ENCODE measurements at places on chromosomes 12 and 14.

GRCh38 chr14:84351646-84352045, 1178.3 kb upstream of the FLRT2 start:
- peak; percentile 31 for DNase-seq

DNA sequence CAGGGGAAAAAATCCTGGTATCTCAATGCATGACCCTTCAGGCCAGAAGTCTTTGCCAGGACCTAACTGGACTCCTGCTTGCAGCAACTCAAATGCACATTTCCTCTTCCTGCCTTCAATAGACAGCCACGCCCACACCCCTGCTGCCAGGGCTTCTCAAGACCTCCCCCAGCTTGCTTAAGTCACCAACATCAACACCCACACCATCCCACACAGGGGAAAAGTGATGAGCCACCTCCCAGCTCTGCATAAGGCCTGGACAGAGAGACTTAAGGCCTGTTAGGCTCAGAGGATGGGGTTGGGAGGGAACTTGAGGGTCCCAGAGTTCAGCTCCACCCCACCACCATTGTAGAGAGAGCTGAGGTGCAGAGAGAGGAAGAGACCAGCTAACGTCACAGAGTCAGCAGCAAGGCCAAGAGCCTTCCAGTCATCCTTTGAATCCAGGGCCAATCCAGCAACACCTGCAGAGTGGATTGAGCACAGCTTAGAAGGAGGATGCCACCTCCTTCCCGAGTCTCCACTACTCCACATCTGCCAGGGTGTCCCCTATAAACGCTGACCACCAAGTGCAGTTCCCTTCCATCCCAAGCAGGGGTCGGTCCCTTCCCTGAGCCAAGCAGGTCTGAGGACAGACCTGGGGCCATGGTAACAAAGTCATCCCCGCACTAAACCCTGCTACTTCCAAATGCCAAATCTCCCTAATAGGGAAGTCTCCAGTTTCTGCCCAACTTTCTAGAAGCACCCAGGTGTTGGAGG, 50.0 kb downstream of the KDM2B start:
- DNase-seq = peak; percentile 78

DNA sequence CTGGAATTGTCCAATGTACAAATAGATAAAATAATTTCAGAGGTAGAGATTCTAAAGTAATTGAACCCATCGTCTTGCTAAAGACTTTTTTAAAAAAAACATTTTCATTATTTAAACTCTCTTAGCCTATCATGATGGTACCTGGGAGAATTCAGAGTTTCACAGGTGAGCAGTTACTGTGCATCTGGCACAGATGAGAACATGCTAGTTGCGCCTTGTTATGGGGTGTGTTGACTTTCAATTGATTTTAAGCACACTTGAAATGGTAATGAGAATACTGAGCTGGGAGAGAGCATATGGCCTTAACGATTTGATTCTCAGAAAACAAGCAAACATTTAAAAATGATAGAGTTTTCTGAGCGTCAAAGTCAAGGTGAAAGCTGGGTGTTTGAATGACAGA, 66.6 kb downstream of the FLRT2 start:
- DNase-seq = no peak

GRCh38 chr12:5520037-5520436, 88.1 kb downstream of the NTF3 start:
- DNase-seq = no peak

GRCh38 chr14:103019826-103020225, 37.5 kb downstream of the CDC42BPB start:
- no peak for DNase-seq

- no peak for DNase-seq
These were observed 6.8 kb upstream of the RNU7-1 start for GRCh38 chr12:6936636-6937480.

- DNase-seq = no peak
These were observed 27.3 kb upstream of the ST8SIA1 start for GRCh38 chr12:22361785-22362184.

DNA sequence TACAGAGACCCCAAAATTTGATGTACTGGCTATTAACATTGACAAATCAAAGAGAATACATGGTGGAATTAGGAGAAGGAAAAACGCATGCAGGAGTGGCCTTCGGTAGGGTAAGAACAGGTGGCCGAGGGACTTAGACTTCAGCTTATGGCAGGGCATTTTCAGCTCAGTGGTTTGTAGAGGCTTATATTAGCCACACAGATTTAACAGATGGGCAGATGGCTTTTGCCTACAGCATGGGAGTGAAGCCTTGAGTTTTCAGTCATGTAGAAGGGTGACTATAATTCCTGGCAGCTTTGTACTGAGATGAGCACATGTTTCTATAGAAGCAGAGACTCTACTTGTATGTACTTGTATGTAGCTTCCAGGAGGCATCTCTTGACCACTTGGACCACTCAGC, 40.9 kb upstream of the PLEKHA5 start:
- DNase-seq = no peak

DNA sequence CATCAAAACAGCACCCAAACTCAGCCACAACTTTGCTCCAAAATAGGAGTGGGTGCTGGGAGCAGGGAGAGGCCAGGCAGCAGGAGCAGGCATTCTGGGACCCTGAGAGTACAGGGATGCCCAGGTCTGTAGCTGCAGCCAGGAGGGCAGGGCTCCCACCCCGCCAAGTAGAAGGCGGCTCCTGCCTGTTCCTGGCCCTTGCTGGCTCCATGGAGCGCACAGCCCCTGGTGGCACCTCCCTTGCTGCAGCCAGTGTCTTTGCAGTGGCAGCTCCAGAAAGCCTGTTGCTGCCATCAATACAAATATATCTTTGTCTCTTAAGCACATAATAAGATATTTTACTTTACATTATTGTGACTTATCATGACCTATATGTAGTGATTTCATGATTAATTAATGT, 1096.5 kb downstream of the FSCB start:
- DNase-seq = no peak

DNA sequence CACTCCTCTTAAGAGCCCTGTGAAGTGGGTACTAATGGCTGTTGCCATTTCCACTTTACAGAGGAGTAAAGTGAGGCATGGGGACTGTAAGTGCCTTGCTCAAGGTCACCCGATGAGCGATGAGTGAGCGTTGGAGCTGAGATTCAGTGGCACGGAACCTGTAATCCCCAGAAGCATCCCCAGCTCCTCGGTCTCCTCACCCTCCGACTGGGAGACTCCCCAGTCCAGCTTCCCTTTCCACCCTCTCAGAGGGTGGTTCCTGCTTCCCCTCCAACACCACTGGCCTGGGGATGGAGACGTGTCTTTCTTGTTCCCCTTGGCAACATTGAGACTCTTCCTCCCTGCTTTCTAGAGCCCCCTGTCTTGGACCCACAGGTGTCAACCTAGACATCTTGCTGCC, 32.6 kb downstream of the TMEM63C start:
- no peak for DNase-seq

- DNase-seq = peak; percentile 96
These were observed 16.9 kb upstream of the AICDA start for GRCh38 chr12:8629486-8630033.

DNA sequence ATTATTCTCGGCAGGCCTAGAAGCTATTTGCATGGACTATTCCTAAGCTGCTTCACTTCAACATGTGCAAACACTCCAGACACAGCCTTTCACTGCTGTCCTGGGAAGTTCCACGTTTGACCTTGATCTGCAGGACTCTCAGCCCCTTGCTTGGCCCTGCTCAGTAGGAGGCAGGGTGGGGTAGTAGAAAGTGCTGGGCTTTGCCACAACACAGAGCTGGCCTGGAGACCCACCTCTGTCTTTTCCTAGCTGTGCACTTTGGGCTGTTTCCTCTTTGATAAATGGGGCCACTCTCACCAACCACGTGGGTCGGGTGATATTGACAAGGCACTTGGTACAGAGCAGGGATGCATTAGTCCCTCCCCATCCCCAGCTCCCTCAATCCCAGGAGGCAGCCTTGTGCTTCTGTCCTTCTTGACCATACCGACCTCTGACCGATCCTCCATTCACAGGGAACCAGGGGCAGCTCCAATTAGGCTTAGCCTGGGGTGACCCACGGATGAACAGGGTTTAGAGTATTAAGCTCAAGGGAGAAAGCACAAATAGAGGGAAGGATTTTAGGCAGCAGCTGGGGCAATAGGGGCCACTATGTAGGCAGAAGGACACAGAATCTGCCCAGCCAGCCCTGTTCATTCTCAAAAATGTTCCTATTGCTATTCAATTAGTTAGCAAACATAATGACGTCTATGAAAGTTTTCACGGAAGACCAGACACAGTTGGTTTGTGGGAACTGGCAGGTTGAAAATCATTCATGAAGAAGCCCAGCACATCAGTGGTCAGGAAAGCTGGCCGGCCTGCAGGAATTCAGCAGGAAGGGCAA, 63.3 kb downstream of the SYNE3 start:
- no peak for DNase-seq

- no peak for DNase-seq
These were observed 27.3 kb downstream of the SPTLC2 start for GRCh38 chr14:77589099-77589498.

GRCh38 chr12:23446746-23447145, 502.7 kb downstream of the SOX5 start:
- DNase-seq = no peak

DNA sequence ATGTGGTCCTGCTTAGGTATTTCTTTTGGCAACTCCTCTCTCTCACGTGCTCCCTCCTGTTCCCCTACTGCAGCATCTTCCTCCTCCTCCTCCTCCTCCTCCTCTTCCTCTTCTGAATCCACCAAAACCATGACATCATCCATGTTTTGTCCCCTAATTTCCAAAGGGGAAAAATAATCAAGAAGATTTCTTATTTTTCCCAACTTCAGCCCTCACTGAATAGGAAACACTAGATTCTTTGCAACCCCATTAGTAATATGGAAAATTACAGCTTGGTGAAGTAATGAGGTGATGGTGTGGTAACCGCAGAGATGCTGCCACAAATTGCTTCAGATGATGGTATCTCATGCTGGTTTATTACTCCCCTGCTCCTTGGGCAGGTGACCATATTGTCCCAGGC, 7.5 kb upstream of the WSB2 start:
- DNase-seq = no peak

GRCh38 chr14:83470466-83470865, 1936.8 kb upstream of the SEL1L start:
- DNase-seq = peak; percentile 26

- no peak for DNase-seq
These were observed 31.4 kb downstream of the GALNT16 start for GRCh38 chr14:69291396-69291795.

DNA sequence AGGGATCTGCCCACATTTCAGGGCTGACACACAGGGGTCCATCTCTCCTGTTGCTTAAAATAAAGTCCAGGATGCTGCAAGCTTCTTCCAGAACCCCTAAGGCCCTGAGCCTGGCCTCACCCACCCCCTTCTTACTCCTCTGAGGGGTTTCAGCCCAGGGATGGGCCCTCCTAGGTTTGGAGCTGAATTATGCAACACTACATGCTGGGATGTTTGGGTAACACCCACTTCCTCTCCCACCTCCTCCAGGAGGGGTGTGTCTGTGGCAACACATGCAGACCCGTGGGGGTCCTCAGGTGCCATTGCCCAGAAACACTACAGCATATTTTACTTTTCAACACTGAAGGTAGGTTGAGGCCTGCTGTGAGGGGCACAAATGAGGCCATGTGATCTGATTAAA, 5.4 kb downstream of the FBLN5 start:
- no peak for DNase-seq

- no peak for DNase-seq
These were observed 17.5 kb downstream of the KNTC1 start for GRCh38 chr12:122544537-122544936.

DNA sequence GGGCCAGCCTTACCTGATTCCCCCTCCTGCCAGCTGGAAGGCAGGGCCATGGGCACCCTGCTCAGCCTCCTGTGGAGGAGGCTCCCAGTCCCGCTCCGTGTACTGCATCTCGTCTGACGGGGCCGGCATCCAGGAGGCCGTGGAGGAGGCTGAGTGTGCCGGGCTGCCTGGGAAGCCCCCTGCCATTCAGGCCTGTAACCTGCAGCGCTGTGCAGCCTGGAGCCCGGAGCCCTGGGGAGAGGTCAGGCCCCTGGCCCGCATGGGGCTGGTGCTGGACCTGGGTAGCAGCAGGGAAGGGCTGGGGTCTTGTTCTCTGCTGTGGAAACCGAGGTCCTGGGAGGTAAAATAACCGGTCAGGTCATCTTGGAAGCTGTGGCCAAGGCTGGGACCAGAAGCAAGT, 16.4 kb downstream of the PAPLN start:
- DNase-seq = no peak
